ENCODE measurements at places on chromosomes 5 and 9.

- DNase-seq = no peak
Observed at GRCh38 chr5:116626945-116627679, 52.5 kb upstream of the SEMA6A start.

DNA sequence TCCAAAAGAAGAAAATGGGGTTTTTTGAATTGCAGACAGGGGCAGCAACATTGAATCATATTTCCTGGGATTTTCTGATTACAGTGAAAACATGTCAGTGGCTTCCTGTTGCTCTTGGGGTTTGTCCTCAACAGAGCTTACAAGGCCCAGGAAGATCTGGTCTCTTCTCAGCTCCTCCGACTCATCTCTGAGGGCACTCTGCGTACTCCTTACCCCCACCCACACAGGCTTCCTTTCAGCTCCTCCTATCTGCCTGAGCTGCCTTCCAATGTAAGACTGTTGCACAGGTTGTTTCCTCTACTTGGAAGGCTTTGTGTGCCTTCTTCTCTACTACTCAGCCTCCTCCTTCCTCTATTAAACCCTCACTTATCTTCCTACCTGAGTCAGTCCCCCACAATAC is 245.1 kb upstream of the MEF2C start:
- no peak for DNase-seq

GRCh38 chr5:150625831-150626746 is 14.4 kb upstream of the SYNPO start:
- no peak for DNase-seq

DNA sequence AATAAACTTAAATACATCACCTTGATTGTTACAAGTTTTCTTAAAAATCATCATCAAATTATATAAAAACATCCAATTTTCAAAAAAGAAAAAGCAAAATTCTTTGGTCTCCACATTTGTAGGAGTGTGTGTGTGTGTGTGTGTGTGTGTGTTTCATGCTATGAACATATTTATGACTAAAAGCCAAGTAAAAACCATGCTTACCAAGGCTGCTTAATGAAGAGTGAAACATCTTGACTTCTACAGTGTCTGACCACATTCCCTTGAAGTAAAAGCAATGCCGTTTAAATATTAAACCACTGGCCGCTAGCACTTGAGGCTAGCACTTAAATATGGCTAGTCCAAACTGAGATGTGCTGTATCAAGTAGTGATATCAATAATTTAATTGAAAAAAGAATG is 549.1 kb upstream of the CCNG1 start:
- no peak for DNase-seq

DNA sequence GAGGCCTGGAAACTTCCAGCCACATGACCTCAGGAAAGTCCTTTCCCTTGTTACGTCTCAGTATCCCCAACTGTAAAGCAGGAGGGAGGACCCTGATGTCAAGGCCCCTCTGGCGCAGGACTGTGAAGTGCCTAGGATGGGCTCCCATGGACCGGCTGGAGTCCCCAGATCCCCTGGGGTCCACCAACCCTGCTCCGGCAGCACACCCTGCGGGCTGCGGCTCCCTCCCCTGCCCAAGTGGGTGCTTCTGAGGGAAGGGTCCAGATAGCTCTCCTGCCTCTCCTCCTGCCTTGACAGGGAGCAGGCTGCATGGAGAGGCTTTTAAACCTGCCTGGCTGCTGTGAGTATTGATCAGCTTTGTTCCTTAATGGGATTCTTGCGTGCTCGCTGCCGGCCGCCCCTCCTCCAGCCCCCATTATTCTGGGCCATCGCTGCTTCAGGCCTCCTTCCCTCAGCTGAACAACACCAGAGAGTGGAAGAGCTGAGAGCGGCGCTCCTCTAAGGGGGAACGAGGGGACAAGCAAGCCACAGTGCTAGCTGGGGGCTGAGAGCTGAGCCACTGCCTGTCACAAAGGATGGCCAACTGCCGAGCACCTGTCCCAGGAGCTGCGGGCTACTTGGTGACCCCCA is 25.6 kb upstream of the NTNG2 start:
- DNase-seq = no peak

DNA sequence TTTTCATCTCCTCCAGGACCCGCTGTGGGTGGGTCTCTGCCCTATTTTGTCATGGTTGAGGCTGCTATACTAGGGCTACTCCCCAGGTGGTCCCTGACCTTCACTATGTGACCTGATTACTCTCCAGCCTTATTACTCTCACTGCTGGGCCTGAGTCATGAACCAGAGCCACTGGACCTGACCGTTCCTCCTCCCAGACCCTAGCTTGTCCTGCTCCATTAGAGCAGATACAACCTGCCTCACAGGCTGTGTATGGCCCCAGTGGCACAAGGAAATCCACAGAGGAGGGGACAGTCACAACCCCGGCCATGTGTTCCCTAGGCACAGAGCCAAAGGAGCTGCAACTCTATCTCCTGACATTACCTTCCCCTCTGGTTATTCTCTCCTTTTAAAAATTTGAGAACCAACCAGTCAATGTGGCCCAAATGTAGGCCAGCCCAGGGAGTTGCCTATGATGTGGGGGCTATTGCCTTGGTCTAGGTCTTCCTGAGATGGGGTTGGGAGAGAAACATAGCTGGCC is 96.0 kb upstream of the FSTL4 start:
- DNase-seq = no peak

GRCh38 chr5:138843316-138844124 is 31.6 kb downstream of the LRRTM2 start:
- no peak for DNase-seq

DNA sequence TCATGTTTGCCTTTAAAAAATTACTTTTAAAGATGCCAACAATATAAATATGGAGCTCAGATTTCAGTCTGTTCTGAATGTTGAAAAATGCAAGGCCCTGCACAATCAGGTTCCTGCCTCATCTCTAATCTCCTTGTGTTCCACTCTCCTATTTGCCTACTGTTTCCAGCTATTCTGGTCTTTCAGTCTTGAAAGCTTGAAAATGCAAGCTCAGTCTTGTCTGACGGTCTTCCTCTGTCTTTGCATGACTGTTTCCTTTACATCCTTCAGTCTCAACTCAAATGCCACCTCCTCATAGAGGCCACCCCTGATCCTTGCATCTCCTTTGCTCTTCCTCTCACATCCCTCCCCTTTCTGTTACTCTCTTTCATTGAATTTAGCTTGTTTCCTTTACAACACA is 354.9 kb downstream of the KIF4B start:
- DNase-seq = no peak

GRCh38 chr5:140795259-140795641 is 598 bp downstream of the PCDHA2 start:
- DNase-seq = no peak

DNA sequence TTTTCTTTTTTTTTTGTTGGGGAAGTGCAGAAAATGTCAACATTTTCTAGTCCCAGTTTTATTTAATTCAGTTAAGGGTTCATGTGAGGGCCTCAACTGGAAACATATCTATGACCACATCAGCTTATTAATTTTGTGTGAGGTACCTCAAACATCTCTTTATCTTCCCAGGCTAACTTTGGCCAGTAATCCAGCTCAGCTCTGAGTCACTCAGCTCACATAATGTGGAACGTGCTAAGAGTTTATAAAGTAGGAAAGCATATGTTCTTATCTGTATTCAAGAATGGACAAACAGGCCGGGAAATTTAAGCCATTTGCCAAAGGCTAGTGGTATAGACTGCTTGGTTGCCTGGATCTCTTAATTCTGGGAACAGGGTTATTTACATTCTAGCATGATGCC is 118.4 kb downstream of the INSYN2B start:
- no peak for DNase-seq

- no peak for DNase-seq
Observed at GRCh38 chr5:133581348-133581747, 31.0 kb downstream of the FSTL4 start.

DNA sequence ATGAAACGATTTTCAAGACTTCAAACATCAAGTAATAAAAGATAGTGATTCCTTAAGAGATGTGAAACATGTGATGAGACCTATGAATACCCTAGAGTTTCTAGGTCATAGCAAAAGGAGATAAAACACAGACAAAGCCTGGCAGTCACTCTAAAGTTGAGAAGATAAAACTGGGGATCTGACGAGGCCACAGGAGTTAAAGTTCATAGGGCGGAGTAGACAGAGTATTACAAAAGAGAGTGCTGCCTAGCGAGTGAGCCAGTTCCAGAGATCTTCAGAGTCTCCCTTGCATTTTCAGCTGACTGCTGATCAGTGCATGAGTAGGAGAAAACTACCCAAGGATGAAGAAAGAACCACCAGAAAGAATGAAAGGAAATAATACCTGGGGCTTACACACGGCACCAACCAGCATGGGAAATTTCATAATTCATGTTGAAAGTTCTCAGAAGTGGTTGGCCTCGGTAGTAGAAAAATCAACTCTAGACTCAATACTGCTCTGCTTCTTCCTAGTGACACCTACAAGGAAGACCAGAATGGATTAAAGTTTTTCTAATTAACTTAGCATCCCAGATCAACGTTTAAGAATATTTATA is 30.4 kb downstream of the FBXO4 start:
- no peak for DNase-seq

- DNase-seq = no peak
Observed at GRCh38 chr5:151078490-151079262, 2.2 kb downstream of the TNIP1 start.

- DNase-seq = no peak
Observed at GRCh38 chr5:43564289-43564850, 7.5 kb upstream of the PAIP1 start.

GRCh38 chr9:124553738-124554137 is 46.5 kb upstream of the NR5A1 start:
- DNase-seq = no peak

DNA sequence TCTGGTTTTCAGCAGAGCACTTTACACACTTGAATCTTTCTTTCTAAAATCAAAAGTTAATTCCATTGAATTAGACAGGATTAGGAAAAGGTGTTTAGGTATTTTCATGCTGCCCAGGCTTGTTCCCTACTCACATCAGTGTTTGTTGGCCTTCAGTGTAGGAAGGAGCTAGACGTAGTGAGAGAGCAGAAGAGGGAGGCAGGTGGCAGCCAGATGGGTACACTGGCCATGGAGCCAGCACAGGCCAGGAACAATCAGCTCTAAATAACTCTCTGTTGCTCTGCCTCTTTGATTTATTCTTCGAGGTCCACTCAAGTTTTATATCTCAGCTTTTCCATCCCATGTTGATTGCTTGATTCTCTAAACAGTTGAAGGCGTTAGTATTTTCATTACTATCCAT is 529.6 kb downstream of the PSAT1 start:
- no peak for DNase-seq

GRCh38 chr5:172901012-172901780 is 58.0 kb upstream of the RPL26L1 start:
- no peak for DNase-seq

DNA sequence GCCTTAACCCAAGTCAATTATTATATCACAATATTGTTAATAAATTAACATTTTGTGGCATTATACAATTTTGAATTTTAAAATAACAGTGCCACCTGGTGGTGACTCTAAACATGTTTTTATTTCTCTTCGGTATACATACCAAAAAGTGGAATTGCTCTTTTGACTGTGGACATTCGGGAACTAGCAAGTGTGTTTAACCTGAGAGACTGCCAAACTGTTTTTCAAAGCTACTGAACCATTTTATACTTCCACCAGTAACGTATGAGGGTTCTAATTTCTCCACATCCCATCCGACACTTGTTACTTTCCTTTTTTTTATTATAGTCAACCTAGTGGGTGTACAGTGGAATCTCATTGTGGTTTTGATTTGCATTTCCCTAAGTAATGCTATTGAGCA is 18.3 kb upstream of the HSDL2 start:
- no peak for DNase-seq

DNA sequence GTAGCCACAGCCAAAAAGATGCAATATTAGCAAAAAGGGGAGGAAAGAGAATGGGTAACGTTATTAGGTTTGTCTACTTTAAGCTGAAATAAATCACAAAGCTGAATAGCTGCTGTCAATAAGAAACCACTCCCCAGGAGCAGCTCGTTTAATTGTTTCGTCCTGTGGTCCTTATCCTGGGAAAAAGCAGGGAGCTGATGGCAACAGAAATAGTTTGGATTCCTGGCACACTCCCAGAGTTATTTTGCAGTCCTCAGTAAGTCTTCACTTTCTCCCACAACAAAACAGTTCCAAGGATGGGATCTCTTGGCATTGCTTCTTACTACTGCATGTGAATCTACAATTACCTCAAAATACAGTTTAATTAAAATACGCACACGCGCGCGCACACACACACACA is 28.8 kb downstream of the FRMD3 start:
- no peak for DNase-seq

- DNase-seq = no peak
Observed at GRCh38 chr9:131297903-131298302, 8.4 kb downstream of the PLPP7 start.

- no peak for DNase-seq
Observed at GRCh38 chr5:112921026-112921832, 798 bp downstream of the REEP5 start.

- no peak for DNase-seq
Observed at GRCh38 chr5:87765009-87765408, 352.3 kb upstream of the CCNH start.

- DNase-seq = no peak
Observed at GRCh38 chr5:45695804-45696156, 400 bp downstream of the HCN1 start.

- DNase-seq = no peak
Observed at GRCh38 chr9:100856238-100856637, 172.3 kb upstream of the PLPPR1 start.

DNA sequence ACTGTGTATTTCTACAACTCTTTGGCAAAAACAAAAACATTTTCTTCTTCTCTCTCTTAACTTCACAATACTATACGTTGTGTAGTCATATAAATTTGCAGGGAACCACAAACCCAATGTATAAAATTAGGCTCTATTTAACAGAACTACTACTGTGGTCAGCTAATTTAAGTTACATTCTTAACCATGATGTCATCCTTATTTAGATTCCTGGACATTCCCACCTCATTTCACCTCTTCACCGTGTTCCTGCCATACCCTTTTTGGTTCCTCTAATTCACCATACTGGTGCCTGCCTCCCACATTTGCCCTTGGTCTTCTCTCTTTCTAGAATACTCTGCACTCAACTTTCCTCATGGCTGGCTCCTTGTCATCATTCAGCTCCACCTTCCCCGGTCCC is 75.7 kb upstream of the SH3GL2 start:
- DNase-seq = no peak

GRCh38 chr9:107706701-107707427 is 217.3 kb upstream of the KLF4 start:
- DNase-seq = no peak

All from stimulated activated CD4-positive, alpha-beta T cell treated with anti-CD3 and anti-CD28 coated beads, TNF-alpha, amount 100 ng/mL, for 1 hour (primary cell).